NCI-H187 (cell line): ENCODE measurements at places on chromosomes 4 and X.

- no peak for DNase-seq
Observed at GRCh38 chr4:42716996-42717395, 60.1 kb upstream of the ATP8A1 start.

- no peak for DNase-seq
Observed at GRCh38 chr4:36332782-36333131, 51.3 kb downstream of the DTHD1 start.

DNA sequence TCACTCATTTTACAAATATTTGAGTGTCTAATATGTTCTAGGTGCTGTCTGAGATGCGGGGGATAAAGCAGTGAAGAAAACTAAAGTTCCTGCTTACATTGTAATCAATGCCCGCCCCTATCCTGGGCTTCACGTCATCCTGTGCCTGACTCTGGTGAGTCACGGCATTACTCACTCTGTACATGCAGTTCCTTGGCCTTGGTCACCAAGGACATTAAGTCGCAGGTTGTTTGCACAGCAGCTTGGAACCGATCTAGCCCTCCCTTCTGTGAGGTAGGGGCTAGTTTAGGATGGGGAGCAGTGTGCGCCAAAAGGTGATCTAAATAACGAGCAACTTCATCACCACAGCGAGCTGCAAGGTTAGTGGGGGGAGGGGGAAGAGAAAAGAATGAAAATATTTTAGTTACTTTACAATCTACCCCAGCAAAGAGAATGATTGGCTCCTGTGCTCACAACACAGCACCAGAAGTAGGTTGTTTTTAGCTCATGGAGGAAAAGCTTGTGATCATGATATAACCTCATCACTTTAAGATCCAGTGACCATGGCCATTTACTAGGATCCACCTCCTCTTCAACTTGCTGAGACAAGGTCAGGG lies 48.0 kb upstream of the HDAC8 start:
- DNase-seq: no peak

DNA sequence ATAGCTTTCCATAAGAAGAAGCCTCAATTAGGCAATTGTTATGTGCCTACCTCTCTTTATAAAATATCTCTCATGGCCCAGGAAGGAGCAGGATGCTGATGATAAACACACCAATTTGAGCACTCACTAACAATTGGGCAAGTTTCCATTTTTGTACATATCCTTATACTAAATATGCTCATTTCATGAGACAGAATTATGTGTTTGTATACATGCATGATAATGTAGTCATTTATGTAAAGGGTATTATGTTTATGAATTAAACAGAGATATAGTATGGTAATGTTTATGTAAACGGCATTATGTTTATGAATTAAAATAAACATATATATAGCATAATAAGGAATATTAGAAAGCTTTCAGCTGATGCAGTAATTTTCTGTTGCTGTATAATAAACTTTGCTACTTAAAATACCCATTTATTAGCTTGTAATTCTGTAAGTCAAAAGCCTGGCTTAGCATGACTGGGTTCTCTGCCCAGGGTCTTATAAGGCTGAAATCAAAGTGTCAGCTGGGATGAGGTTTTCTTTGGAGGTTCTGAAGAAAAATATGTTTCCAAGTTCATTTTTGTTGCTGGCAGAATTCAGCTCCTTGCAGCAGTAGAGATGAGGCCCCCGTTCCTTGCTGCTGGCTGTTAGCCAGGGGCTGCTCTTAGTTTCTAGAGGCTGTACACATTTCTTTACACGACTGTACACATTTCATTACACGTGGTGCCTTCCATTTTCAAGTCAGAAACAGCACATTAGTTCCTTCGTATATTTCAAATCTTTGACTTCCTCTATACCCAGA lies 89.0 kb downstream of the GLRA2 start:
- DNase-seq: no peak

DNA sequence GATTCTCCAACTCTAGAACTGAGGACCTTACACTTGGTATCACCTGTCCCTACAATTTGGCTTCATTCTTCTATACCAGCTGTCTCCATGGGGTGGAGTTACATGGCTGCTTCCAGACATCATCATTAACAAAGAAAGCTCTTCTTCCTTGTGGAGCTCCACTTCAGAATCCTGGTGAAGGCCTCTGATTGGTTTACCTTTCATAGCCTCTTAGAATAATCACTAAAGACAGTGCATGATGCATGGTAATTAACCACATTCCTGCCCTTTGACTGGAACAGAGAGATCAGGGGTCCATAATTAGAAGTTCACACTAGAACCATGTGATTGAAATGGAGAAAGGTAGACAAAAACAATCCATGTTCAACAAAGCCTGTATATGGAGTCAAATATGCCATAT lies 112.6 kb upstream of the ZNF827 start:
- DNase-seq: no peak
